ENCODE measurements at places on chromosomes 7 and 10.
A peak's percentile ranks its signal among the peaks of the same experiment; 100 is the strongest.

DNA sequence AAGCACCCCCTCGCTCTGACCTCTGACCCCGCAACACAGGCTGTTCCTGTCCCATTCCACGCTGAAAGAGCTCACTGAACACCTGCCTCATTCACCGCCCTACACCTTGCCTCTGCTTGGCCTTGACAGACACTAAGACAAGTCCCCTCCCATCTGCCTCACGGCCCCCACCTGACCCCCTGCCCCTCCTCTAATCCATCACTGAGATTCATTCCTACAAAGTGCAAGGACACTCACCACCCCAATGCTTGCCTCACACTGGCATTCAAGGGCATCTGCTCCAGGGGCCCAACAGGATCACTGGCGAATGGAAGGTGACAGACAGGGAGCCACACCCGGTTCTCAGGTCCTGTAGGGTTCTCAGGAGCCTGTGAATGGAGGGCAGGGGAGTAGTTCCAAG, 68.1 kb upstream of the NANOS1 start:
- no peak for DNase-seq

GRCh38 chr7:2165610-2166594, 66.8 kb downstream of the MAD1L1 start:
- no peak for DNase-seq

- no peak for DNase-seq
These were observed 47.0 kb upstream of the PLEKHA1 start for GRCh38 chr10:122327237-122328206.

GRCh38 chr10:67935223-67935622, 50.8 kb downstream of the SIRT1 start:
- no peak for DNase-seq

DNA sequence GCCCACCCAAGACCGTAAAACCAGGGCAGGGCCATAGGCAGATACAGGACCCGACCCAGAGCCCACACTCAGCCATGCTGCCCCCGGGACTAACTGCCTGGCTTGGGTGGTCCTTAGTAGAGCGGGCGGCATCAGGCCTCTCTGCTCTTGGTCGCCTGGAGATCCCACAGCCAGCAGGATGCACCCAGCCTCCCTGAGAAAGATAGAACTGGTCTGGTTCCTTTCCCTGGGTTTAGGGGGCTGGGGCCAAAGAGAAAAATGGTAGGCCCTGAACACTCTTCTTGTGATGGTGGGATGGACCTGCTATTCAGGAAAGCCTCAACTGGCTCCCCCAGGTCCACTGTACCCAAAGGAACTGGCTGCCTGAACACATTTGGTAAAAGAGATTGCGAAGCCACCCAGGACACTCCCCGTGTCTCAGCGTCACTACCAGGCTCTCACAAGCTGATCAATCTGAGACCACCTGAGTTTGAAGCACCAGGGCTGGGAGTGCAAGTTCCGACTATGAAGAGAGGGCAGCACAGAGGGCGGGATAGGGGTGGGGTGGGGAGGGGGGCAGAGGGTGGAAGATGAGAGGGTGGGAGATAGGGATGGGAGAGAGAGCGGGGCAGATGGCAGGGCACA, 591.5 kb downstream of the DNAJB6 start:
- no peak for DNase-seq

GRCh38 chr7:66679633-66680244, 51.1 kb downstream of the KCTD7 start:
- DNase-seq: no peak

- no peak for DNase-seq
These were observed 10.3 kb downstream of the MAFK start for GRCh38 chr7:1540776-1541271.

- DNase-seq: no peak
These were observed 3.8 kb downstream of the AHCYL2 start for GRCh38 chr7:129228633-129229032.

DNA sequence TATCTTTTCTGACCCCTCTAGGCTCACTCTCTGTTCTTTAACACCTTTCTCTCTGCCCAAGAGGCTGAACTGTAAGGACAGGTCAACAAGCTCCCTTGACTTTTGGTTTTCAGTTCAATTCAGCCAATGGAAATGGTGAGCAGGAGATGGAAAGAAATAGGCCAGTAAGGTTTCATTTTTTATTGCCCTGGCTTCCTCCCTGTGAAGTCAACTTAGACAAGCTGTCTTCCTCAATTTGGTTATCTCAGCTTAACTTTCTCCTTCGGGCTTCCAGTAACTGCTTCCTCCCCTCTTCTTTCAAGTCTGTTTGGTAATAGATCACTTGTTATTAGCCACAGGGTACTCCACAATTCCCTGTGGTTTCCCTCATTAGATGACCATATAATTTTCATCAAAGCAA, 19.7 kb downstream of the LIPK start:
- DNase-seq: no peak

DNA sequence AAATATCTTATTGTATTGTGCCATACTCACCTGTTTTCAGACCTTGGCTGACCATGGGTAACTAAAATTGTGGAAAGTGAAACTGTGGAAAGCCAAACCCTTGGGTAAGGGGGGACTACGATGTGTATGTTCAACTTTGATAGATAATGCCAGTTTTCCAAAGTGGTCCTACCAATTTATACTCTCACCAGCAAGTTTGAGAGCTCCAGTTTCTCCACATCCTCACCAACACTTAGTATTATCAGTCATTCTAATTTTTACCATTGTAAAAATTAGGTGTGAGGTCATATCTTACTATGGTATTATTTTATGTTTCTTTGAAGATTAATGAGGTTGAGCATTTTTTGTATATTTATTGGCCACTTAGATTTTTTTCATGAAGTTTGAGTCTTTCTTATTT, 346.9 kb upstream of the PODXL start:
- no peak for DNase-seq

GRCh38 chr7:93043385-93043985, 74.3 kb downstream of the SAMD9 start:
- DNase-seq: no peak

DNA sequence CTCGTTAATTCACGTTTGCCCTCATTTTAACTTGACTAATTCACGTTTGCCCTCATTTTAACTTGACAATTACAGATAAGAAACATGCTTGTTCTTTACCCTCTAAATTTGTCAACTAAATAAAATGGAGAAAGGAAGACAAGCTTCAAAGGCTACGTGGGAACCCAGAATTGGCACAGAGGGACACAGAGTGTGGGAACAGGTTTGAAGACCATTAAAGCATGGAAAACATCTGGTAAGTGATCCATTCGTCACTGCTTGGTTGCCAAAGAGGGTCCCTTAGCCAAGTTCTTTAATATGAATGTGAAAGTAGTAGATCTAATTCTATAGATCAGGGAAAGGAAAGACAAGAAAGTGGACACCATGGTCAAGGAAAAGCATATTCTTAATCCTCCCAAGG, 57.2 kb downstream of the ITIH5 start:
- no peak for DNase-seq

- DNase-seq: no peak
These were observed 208.8 kb downstream of the CTNNA3 start for GRCh38 chr10:67487199-67487598.

- no peak for DNase-seq
These were observed 83.5 kb upstream of the INSIG1 start for GRCh38 chr7:155213955-155214740.

DNA sequence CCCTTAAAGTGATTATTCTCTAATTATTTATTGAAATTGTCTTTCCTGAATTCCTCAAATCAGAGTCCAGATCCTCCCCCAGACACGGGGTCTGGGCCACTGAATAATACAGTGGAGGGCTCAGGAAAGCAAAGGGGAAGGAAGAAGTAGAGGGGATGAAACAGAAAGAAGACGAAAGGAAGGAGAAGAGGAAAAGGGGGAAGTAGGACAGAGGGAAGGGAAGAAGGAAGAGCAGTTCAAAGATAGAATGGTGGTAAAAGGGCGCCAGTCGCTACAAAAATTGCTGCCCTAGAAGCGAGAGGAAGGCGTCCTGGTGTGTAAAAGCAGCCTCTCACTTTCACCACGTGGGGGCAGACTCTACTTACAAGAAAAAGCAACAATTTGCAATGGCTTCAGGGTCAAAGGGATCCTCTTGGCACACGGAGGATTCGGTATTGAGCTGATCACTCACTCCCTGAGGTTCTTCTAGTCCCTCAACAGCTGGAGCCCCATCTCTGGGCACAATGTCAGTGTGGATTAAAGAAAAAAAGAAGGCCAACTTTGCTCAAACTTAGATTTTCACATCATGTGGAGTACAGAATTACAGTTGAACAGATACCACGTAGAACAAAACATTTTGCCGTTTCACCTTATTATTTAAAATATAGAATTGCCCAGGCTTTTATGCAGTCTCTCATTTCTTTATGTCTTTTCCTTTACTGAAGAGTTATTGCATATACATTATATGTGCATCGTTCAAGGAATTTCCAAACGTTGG, 31.4 kb upstream of the NPVF start:
- DNase-seq: peak; percentile 31

GRCh38 chr7:134483296-134483695, 24.4 kb upstream of the AKR1B1 start:
- no peak for DNase-seq

GRCh38 chr7:99713995-99714570, 20.9 kb downstream of the CYP3A7 start:
- DNase-seq: no peak

DNA sequence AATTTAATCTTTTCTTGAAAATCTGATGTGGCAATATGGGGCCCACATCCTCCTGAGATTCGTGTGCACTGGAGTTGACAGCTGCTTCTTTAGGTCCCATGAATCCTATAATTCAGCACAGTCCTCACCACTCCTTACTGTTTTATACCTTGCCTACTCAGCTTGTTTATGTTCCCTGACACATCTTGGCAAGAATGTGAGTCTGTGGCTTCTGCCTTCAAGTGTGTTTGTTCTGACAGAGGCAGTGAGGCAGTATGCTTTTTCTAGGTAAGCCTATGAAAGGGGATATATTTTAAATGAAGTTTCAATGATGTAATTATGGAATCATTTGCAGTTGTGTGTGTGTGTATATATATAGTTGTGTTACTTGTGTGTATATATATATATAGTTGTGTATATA, 106.4 kb downstream of the AMPH start:
- no peak for DNase-seq

- DNase-seq: no peak
These were observed 185.1 kb upstream of the PRPS1L1 start for GRCh38 chr7:18212758-18213157.

DNA sequence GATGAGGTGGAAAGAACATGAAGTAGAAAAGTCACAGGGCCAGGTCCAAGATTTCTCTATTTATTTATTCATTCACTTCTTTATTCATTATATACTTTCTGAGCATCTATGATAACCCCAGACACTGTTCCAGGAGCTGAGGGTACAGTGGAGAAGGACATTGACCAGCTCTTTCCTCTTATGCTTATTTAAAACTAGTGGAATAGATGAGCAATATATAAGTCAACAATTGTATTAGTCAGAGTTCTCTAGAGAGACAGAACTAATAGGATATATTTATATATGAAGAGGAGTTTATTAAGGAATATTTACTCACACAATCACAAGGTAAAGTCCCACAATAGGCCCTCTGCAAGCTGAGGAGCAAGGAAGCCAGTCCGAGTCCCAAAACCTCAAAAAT, 15.0 kb upstream of the GPR37 start:
- DNase-seq: no peak

DNA sequence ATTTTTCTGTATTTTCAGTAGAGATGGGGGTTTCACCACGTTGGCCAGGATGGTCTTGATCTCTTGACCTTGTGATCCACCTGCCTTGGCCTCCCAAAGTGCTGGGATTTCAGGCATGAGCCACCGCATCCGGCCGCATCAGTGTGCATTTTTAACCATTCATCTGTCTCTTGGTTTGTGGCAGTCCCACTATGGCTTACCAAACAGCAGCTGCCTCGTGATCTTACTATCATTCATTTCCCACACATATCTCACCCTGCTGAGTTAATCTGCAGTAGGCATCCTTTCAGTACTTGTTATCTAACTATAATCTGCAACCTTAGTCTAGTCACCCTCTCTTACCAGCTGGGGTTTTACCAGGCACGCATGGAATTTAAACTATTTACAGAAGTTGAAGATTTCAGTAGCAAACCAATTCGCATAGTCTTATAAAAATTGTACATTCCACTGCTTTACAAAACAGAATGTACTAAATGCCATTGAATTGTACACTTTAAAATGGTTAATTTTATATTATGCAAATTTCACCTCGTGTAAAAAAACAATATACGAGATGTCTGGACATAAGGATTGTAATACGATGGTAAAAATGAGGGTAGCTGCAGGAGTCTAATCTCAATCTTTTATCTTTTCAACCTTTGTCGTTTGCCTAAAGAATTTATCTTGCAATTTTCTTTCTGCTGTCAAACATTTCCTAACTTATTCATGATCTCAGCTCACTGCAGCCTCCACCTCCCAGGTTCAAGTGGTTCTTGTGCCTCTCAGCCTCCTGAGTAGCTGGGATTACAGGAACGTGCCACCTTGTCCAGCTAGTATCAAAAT, 4.6 kb upstream of the TBC1D12 start:
- DNase-seq: no peak

DNA sequence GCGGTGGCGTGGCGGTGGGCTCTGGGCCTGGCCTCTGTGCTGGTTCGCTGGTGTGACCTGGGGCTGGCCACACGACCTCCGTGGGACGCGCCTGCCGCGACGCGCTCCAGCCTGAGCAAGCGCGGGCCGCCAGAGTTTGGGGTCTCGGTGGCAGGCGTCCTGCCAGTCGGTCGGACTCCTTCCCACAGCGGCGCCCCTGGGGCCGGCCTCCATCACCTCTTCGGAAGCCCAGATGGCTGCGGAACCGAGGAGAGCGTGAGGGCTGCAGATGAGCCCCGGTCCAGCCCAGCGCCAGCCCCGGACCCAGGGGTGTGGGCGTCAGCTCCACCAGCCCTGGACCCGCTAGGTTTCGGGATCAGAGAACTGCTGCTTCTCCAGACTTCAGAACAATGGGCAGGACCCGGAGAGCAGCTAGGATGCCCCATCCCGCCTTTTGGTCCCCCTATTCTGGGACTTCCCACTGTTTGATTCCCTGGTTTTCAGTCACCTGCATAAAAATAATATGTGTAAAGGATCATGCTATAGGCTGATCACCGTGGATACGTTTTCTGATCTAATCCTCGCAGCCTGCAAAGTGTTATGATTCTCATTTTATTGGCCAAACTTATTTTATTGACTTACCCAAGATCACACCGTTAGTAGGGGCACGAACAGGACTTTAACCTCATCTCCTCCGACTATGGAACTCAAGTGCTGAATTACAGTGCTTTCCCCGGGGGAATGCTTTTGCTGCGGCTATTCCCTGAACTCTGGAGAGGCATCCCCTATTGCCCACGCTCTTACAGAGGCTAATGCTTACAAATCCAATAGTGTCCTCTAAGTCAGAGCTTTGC, 2.8 kb downstream of the CYP26C1 start:
- DNase-seq: no peak

DNA sequence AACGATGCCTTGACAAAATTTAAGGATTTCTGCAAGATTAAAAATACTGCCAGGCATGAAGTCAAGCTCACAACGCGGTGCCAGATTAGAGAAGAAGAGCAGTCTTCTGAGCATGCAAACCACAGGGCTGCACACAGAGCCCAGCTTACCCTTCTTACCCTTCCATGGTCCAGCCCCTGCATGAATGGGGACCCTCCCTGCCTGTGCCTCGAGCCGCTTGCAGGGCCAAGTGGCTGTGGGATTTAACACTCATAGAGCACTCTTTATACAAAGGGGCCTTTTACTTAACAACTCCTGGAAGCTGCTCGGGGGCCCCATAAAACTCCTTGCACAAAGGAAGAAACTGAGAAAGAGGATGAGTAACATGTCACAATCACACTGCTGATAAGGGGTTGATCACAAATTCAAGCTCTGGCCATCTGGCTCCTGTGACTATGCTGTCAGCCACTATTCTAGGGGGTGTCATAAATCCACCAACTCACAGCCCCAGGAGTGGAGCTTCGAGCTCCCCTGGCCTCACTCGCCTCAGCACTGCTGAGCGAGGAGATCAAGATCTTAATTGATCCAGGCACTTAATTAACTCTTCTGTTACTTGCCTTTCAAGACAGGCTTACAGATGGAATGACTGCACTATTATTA, 514.8 kb downstream of the TNS3 start:
- no peak for DNase-seq
